Stimulated activated CD8-positive, alpha-beta memory T cell treated with anti-CD3 and anti-CD28 coated beads, Interleukin-7, amount 100 ng/mL, for 1 hour (primary cell): ENCODE measurements at places on chromosomes 1 and 21.

GRCh38 chr1:201584471-201585092 is 45.7 kb downstream of the NAV1 start:
- no peak for DNase-seq

DNA sequence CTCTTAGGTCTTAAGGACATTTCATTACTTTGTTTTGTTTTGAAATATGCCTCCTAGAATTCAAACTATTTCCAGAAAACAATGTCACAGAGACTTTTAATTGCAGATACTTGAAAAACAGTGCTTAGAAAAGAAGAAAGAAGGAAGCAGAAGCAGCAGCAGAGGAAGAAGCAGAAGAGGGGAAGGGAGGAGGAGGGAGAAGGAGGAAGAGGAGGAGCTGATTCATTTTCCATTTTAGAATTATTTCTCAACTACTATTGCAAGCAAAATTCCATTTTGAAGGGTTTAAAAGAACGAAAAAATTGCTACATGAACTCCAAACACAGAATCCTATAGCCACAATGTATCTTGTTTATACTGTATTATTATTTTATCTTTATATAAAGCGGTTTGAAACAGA is 13.9 kb downstream of the RC3H1 start:
- DNase-seq = no peak

DNA sequence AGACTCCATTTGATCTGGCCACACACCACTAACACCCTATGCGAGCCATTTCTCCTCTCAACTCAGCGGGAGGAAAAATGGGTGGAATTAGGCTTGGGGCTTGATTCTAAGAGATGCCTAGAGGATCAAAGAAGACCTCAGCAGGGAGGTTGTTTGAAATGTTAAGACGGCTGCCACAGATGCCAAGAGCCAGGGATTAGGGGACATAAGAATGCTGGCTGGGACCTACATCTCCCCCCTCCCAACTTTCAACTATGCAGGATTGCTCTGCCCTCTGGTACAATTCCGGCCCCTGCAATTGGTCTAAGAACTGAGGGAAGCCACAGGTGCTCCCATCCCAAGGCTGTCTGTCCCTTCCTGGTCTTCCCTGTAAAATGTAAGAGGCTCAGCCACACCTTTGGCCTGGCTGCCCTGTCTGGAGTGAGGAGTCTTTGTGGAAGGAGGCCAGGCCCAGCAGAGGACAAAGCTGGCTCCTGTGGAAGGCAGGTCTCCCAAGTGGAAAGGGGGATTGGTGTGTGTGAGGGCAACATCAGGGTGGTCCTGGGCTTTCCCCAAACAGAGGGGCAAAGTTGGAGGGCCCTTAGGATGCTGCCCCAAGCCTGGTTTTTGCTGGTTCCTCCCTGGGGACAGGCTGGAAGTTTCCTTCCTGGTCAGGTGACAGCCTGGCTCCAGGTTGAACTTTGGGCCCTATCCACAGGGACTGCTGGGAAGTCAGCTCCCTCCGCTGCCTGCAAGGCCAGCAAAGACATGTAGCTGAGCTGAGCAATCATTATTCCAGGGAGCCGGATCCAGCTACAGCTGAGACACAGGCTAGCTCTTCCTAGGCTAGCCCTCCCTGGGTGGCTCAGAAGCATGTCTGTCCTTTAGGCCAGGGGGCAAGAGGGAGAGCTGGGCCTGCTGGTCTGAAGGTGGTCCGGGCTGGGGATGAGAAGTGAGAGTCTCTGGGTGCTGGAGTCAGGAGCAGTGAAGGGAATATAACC is 34.5 kb upstream of the SYNC start:
- DNase-seq = no peak

- DNase-seq = no peak
Observed at GRCh38 chr1:97500760-97501159, 420.1 kb downstream of the DPYD start.

GRCh38 chr21:33991133-33991532 is 75.5 kb upstream of the ATP5PO start:
- no peak for DNase-seq
